ENCODE measurements at places on chromosomes 1 and 21. TPM values are rescaled to one million over a fixed set of nuclear protein-coding genes. Genes with fewer than 3 reads are reported as not detected.

DNA sequence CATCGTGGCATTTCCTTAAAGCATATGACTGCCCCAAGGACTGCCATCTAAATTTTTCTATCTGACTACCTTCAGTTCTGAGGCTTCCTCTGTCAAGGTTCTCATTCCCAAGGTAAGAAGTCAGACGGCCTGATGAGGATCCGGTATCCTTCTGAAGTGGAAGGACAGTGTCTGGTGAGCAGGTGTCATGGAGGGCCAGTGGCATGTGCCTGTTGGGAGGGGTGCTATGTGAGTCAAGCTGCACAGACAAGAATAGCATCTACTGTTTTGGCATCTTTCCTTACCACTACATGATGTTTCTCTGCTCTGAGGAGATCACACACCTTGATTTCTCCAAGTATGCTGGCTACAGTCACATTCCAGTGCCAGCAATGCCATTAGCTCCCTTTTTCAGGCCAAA lies 99.6 kb upstream of the RGS1 start:
- peaks cover 3% of the 10 kb centered on the region for H3K4me1 ChIP-seq
- no peak for DNase-seq
- no peak overlapping the region for H3K27ac ChIP-seq
- H3K27me3 ChIP-seq: peaks cover 12% of the 10 kb centered on the region
- H3K4me3 ChIP-seq: no peak overlapping the region

DNA sequence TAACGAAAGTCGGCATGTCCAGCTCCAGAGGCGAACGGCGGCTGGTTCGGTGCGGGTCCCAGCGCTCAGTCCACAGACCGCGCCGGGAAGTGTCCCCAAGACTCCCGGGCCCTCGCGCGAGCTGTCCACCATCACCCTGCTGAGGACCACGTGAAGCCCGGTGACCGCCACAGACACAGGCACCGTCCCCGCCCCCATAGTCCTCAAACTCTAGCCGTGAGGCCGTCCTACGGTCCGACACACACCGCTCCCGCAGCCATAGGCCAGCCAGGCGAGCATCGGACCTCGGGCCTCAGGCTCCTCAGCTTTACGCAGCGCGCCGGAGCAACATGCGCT lies 535 bp downstream of the SETD4 start:
- peak overlapping the region; percentile 91 for H3K4me3 ChIP-seq
- DNase-seq: no peak
- peak overlapping the region; percentile 98 for H3K27ac ChIP-seq
- no peaks in the 10 kb centered on the region for H3K27me3 ChIP-seq

GRCh38 chr21:43688906-43689305 lies 29.5 kb downstream of the RRP1B start:
- peaks cover 62% of the 10 kb centered on the region for H3K36me3 ChIP-seq
- H3K27me3 ChIP-seq: no peaks in the 10 kb centered on the region
- no peak overlapping the region for H3K4me3 ChIP-seq
- H3K27ac ChIP-seq: no peak overlapping the region

GRCh38 chr1:26330276-26330675 lies 12.5 kb downstream of the CD52 start:
- H3K4me3 ChIP-seq: no peak overlapping the region
- H3K4me1 ChIP-seq: no peaks in the 10 kb centered on the region
- DNase-seq: no peak
- peaks cover 6% of the 10 kb centered on the region for H3K27me3 ChIP-seq
- H3K27ac ChIP-seq: no peak overlapping the region

The ZNF691 gene
- total RNA-seq: 8.4 TPM

GRCh38 chr1:24551960-24552571 lies 3.8 kb upstream of the NCMAP start:
- no peak overlapping the region for H3K4me3 ChIP-seq
- no peak for DNase-seq
- peaks cover 4% of the 10 kb centered on the region for H3K4me1 ChIP-seq
- H3K27me3 ChIP-seq: peaks cover 56% of the 10 kb centered on the region
- no peaks in the 10 kb centered on the region for H3K36me3 ChIP-seq

The FCGR2B gene
- not detected for total RNA-seq

The CELA3A gene
- total RNA-seq: not detected

DNA sequence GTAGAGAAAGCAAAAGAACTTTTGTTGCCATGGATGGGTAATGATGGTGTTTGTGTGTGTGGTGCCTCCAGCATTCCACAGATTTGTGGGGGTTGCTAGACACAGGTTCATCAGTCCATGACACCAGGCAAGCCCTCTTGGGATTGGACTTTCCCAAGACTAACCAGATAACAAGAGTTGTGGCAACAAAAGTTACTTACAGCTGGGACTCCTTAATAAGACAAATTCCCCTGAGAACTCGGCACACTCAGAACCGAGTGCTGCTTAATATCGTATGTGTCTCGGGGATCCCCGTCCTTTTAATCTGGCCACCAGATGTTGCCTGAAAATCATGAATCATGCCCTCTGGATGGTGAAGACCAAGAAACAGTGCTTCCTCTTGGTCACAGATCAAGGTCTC lies 193.3 kb downstream of the AJAP1 start:
- H3K36me3 ChIP-seq: no peaks in the 10 kb centered on the region
- no peaks in the 10 kb centered on the region for H3K4me1 ChIP-seq
- no peak overlapping the region for H3K4me3 ChIP-seq
- no peaks in the 10 kb centered on the region for H3K27me3 ChIP-seq
- no peak overlapping the region for H3K27ac ChIP-seq

GRCh38 chr1:45987204-45987603 lies 145.2 kb downstream of the PIK3R3 start:
- H3K27ac ChIP-seq: no peak overlapping the region
- H3K4me3 ChIP-seq: no peak overlapping the region
- no peak for DNase-seq
- peaks cover 3% of the 10 kb centered on the region for H3K36me3 ChIP-seq

The MCOLN2 gene
- 142 TPM for total RNA-seq

DNA sequence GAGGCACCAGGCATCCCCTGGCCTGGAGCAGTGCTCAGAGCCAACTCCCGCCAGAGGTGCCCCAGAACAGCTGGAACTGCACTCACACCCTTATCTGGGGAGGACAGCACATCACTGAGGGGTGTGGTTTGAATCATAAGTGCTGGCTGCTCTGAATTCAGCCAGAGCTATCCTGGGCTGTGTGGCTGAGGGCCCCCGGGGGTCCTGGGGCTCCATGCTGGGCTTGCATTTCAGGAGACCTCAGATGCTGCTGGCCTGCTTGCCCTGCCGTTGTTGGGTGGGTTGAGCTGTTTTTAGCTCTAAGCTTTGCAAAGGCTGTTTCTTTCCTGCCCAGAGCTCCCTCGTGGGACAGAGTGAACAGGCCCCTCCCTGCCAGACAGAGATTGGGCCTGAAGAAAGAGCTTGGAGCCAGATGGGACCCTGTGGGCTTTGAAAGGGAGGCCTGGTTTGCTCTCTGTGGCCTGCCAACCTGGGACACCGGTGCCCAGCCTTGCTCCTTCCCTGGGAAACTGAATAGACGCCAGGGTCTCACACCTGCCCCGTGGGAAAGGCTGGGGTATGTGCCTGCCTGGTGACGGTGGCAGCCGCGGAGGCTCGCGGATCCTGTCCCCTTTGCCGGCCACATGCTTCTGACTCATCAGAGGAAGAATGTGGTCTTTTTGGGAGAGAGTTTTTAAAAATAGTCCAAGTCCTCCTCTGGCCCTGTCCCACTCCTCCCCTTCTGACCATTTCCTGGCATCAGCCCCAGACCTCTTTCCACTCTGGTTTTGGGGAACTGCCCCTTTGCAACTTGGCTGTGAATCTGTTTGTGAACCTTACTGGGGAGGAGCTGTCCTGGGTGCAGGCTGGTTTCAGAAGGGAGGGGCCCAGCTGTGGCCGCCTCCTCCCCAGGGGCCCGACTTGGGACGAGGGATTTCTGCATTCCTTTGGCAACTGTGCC lies 30.0 kb downstream of the ARHGEF10L start:
- H3K36me3 ChIP-seq: no peaks in the 10 kb centered on the region
- no peak overlapping the region for H3K27ac ChIP-seq
- no peak overlapping the region for H3K4me3 ChIP-seq
- no peaks in the 10 kb centered on the region for H3K4me1 ChIP-seq
- H3K27me3 ChIP-seq: no peaks in the 10 kb centered on the region

- H3K27me3 ChIP-seq: no peaks in the 10 kb centered on the region
- DNase-seq: no peak
- peaks cover 47% of the 10 kb centered on the region for H3K36me3 ChIP-seq
- H3K27ac ChIP-seq: no peak overlapping the region
- no peak overlapping the region for H3K4me3 ChIP-seq
- peaks cover 3% of the 10 kb centered on the region for H3K4me1 ChIP-seq
Measured at GRCh38 chr21:46340998-46341397, 17.0 kb downstream of the PCNT start.

DNA sequence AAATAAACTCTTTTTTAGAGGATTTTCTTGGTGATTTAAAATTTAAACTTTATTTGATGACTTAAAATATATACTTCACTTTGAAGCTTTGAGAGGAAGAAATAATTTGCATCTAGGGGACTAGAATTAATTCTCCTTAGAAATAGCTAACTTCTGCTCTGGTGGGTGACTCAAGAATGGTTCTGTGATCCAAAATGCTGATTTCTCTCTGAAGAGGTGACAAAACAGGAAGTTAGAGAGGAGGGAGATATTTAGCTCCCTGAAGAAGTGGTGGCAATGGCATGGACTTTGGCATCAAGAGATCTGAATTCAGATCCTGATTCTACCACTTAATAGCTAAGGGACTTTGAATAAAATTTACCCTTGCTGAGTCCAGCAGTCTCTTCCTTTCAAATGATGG lies 125.8 kb upstream of the ATP1B1 start:
- H3K27me3 ChIP-seq: no peaks in the 10 kb centered on the region
- H3K27ac ChIP-seq: no peak overlapping the region
- H3K36me3 ChIP-seq: no peaks in the 10 kb centered on the region
- H3K4me1 ChIP-seq: no peaks in the 10 kb centered on the region

GRCh38 chr1:204447190-204447589 lies 35.6 kb upstream of the PPP1R15B start:
- no peak for DNase-seq
- peaks cover 18% of the 10 kb centered on the region for H3K4me1 ChIP-seq
- peaks cover 13% of the 10 kb centered on the region for H3K36me3 ChIP-seq
- no peak overlapping the region for H3K4me3 ChIP-seq

- peak; percentile 32 for DNase-seq
- H3K27me3 ChIP-seq: no peaks in the 10 kb centered on the region
- H3K4me3 ChIP-seq: peak overlapping the region; percentile 95
- H3K27ac ChIP-seq: peak overlapping the region; percentile 92
- peaks cover 55% of the 10 kb centered on the region for H3K36me3 ChIP-seq
Measured at GRCh38 chr1:9653491-9654050, 2.0 kb downstream of the PIK3CD start.

- peaks cover 1% of the 10 kb centered on the region for H3K4me1 ChIP-seq
- H3K36me3 ChIP-seq: no peaks in the 10 kb centered on the region
- H3K4me3 ChIP-seq: no peak overlapping the region
- DNase-seq: no peak
Measured at GRCh38 chr1:159214149-159214760, 9.6 kb downstream of the ACKR1 start.

DNA sequence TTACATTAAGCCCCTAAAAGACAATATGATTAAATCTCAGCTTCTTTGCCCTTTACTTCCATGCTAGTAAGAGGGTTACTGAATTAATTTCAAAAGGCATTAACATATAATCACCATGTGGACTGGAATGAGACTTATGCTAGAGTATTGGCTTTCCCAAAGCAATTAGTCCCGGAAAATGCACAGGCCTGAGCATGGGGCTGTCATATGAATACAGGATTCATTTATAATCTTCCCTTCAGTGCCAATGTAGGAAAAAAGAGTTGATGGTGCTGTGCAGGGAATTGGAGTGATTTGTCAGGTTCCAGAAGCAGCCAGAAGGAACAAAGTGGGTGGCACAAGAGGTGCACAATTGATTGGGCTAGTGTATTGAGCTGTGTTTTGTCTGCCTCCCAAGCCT lies 199.0 kb upstream of the L1TD1 start:
- no peaks in the 10 kb centered on the region for H3K27me3 ChIP-seq
- no peaks in the 10 kb centered on the region for H3K36me3 ChIP-seq
- H3K4me3 ChIP-seq: no peak overlapping the region
- DNase-seq: no peak
- no peaks in the 10 kb centered on the region for H3K4me1 ChIP-seq

DNA sequence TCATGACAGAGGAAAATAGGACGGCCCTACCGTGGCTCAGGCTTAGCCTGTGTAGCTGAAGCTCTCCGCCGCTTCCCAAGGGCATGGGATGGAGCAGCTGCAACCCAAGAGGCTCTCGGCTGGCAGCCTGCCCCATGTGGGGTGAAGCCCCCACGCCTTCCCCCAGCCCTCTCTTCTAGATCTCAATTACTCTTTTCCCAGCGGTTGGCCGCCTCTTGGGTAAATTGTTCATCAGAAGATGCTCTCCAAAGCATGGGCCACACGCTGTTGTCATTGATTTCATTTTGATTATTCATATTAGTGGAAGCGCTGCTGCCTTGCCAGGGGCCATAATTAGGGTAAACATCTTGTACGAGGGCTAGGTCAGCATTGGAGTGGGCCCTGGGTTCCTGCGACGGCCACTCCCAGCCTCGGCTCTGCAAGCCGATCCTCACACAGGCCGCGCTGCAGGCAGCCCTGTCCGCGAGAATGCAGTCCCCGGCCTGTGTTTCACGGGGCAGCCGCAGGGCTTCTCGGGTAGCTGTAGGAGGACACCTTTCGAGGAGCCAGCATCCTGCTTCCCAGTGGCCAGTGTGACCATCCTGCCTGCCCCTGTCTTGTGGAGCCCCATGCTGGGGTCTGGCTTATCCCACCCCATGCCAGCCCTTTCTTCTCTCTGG lies 114.4 kb upstream of the VAMP3 start:
- H3K27me3 ChIP-seq: no peaks in the 10 kb centered on the region
- H3K36me3 ChIP-seq: no peaks in the 10 kb centered on the region
- H3K4me1 ChIP-seq: no peaks in the 10 kb centered on the region
- H3K4me3 ChIP-seq: no peak overlapping the region
- H3K27ac ChIP-seq: no peak overlapping the region

- no peak overlapping the region for H3K4me3 ChIP-seq
- H3K27me3 ChIP-seq: no peaks in the 10 kb centered on the region
- peaks cover 11% of the 10 kb centered on the region for H3K4me1 ChIP-seq
- H3K27ac ChIP-seq: no peak overlapping the region
- H3K36me3 ChIP-seq: no peaks in the 10 kb centered on the region
Measured at GRCh38 chr21:35359076-35359475, 310.0 kb upstream of the RUNX1 start.

GRCh38 chr1:154813846-154814505 lies 56.1 kb downstream of the KCNN3 start:
- H3K4me1 ChIP-seq: peaks cover 13% of the 10 kb centered on the region
- H3K36me3 ChIP-seq: no peaks in the 10 kb centered on the region
- H3K4me3 ChIP-seq: no peak overlapping the region

- peaks cover 9% of the 10 kb centered on the region for H3K27me3 ChIP-seq
- no peak for DNase-seq
Measured at GRCh38 chr1:201090541-201090940, 21.7 kb downstream of the CACNA1S start.

DNA sequence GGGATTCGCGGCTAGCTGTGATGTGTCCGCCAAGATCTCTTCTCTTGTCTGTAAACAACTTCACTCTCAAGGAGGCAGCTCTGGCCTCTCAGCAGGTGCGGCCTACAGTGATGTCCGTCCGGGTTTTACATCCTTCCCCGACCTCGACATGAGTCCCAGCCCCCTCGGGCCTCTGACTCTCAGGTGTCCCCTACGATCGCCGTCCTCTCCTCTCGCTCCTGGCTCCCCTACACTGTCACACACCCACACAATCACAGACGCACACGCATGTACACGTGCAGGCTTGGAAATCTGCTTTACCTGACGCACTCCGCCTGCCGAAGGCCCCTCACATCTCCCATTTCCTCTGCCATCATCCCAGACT lies 797 bp upstream of the RSPH1 start:
- peaks cover 23% of the 10 kb centered on the region for H3K27me3 ChIP-seq
- H3K27ac ChIP-seq: peak overlapping the region; percentile 62
- H3K36me3 ChIP-seq: no peaks in the 10 kb centered on the region
- no peak for DNase-seq

Data from activated T-helper 2 cell treated with anti-CD3 and anti-CD28 coated beads, Interferon-gamma antibody, Interleukin-2, Interleukin-4, amounts not matched to agents 10 μg/mL and 5 μg/mL and 100 μg/mL, durations not matched to agents 14 hours and 24 hours and 36 hours (primary cell).